Right renal cortex interstitium (tissue), 3 donors: ENCODE measurements at places on chromosomes 4 and X.
A peak's percentile ranks its signal among the peaks of the same experiment; 100 is the strongest.

DNA sequence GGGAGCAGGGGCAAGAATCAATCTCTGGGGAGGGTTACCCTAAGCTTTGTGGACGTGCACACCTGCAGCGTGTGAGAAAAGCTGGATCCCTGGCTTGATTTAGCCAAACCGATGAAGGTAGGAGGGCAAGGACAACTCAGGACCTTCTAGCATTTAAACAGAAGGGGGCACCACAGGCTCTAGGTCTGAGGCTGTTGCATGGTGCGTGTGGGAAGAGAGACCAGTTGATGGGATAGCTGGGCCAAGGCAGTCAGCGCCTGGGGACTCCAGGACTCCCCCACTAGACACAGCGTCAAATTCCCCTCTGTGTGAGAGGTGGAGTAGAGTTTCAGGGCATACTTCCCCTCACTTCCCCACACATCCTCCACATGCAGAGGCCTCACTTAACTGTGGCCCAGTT is 4.3 kb downstream of the GABRQ start:
- DNase-seq: no peak

GRCh38 chr4:89373394-89373793 is 65.8 kb upstream of the GPRIN3 start:
- no peak for DNase-seq

DNA sequence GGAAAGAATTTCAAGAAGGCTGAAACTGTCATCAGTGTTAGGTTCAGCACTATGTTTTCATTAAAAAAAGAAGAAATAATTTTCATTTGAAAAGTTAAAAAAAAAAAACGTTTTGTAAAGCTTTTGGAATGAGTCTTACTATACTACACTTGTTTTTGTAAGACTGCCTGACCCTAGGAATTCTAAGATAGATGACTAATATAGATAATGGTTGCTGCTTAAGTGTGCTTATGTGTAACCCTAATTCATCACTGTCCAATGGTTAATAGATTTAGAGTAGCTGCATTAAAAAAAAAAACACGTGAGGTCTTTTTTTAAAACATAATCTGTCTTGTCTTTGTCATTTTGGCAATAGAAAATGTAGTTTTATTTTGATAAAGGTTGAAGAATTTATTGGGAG is 323.2 kb downstream of the IL1RAPL1 start:
- no peak for DNase-seq

DNA sequence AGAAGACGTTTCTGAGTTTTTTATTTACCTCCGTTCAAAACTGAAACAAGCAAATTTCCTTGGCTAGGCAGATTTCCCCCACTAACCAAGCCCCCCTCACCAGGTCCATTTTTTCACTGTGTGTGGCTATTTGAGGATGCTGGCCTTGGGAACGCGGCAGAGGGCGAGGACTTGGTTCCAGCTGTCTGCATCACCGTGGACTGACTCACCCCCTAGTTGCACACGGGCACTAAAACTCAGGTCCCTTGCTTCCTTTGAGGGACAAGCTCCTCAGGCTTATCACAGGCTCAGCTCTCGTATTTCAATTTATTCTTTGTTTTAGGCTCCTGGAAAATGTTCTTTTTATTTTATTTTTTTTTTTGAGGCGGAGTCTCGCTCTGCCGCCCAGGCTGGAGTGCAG is 8.4 kb upstream of the MTNR1A start:
- DNase-seq: no peak

GRCh38 chr4:153044036-153044435 is 107.9 kb downstream of the FHDC1 start:
- DNase-seq: no peak

- DNase-seq: no peak
Measured at GRCh38 chr4:163243297-163243981, 76.7 kb upstream of the NAF1 start.

DNA sequence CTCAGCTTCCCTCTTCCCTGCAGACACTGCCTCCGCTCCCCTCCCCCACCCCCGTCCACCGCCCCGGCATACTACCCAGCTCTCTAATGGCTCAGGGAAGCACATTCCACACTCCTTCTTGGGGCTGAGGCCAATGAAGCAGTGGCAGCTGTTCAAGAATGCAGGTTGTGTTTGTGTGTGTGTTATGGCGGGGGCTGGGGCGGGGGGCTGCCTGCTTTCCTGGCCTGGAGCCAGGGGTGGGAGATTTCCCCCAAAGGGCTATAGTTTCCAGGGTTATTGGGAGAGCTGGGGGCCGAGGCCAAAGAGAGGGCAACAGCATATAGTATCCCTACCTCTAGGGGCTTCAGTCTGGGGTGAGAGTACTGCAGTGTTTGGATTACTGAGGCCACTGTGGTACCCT is 149.4 kb downstream of the EFNB1 start:
- DNase-seq: no peak

DNA sequence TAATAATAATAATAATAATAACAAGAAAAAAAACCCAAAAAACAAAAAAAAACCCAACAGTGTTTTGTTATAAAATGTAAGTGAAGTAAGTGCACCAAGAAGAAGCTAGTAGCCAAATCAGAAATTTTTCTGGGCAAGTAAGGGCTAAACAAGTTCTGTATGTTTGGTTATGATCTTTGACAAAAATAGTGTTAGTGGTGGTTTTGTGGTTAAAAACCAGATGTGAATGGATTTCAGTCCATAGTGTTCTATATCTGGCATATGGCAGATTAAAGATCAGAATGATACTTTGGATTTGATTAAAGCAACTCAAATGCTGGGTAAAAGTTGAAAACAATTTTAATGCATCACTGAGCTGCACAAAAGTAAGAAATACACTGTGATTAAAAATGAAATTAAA is 116.5 kb upstream of the NDST4 start:
- no peak for DNase-seq

DNA sequence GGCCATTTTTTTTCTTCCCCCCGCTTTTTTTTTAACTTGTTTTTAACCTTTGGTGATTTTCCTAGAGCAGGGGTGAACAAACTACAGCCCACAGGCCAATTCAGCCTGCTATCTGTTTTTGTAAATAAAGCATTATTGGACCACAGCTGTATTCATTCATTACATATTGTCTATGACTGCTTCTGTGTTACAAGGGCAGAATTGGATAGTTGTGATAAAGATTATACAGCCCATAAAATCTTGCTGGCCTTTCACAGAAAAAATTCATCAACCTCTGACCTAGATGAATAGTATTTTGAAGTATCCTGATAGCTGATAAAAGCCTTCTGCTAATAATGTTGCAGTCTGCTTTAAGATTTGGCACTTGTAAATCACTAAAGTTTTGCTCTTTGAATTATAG is 63.4 kb downstream of the SMAD1 start:
- DNase-seq: no peak

DNA sequence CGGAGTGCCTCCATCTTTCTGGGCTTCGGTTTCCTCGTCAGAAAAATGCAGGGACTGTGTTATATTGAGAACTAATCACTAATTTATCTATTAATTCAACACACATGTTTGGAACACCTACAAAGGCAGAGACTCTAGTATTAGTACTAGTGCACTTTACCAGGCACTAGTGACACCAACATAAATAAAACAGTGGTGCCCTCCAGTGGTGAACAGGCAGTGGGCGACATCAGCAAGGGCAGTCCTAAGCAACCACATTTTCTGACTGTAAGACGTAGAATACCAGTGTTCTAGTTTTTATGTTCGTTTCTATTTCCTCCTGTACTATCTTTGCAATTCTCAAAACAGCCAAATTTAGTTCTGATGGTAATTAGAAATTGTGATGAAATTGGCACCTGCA is 69.1 kb upstream of the UCP1 start:
- no peak for DNase-seq

DNA sequence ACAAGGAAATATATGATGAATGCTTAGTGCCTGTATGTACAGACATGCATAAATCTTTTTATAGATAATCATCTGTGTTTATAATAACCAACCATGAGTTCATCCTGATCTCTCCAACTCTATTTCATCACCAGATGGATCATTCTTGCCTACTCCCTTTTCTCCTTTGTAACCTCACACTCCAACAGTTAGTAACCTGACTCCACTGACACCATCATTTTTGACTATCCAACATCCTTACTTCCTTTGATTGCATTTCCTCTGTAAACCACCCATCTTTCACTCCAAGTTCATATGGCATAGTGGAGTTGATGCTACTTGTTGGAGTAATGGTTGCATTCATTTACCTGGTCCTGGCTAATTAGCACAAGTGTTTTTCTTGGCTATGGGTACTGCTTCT is 170.6 kb downstream of the ZNF330 start:
- DNase-seq: no peak

DNA sequence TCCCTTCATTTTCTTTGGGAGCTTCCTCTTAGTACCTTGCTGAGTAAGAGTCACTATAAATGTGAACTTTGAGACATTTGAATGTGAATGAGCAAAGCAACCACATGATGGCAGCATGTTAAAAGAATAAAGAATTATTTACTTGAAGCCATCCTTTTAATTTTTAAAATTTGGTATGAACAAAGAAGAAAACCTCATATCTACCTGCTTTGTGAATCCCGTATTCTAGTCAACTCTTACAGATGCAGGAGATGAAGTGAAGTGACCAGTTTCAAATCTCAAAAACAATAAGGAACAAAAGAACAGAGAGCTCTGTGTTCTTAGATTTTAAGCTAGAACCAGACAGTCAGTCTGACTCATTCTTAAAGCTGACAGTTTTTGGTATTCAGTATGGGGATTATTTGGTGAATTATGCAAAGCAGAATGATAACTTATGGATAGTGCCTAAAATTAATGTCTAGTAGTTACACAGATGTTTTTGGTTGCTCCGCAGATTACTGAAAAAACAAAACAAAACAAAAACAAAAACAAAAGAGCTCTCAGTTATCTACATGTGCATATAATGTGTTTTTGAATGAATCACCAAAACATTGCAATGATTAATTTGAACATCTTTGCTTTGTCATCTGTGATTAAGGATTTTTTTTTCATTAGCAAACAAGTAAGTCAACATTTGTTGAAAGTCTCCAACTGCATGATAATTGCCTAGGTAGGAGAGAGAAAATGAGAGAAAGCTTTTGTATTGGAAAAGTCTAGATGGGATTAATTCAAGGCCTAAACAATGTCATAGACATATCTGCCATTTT is 48.2 kb upstream of the H2AZ1 start:
- no peak for DNase-seq

DNA sequence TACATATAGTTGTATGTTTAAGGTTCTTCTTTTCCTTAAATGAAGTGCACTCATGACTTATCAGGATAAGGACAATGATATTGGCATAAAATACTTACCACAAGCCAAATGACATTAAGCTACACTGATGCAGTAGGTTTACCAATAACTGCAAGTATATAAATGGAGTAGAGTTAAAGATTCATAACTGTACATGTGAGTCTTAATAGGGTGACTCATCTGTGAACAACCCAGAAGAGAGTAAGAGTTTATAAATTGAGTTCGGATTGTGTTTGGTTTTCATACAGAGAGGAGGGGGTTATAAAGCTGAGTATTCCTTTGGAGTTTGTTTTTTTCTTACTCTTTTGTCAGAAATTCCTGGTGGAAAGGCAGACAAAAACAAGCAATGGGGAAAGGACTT is 144.8 kb downstream of the TLL1 start:
- DNase-seq: no peak

DNA sequence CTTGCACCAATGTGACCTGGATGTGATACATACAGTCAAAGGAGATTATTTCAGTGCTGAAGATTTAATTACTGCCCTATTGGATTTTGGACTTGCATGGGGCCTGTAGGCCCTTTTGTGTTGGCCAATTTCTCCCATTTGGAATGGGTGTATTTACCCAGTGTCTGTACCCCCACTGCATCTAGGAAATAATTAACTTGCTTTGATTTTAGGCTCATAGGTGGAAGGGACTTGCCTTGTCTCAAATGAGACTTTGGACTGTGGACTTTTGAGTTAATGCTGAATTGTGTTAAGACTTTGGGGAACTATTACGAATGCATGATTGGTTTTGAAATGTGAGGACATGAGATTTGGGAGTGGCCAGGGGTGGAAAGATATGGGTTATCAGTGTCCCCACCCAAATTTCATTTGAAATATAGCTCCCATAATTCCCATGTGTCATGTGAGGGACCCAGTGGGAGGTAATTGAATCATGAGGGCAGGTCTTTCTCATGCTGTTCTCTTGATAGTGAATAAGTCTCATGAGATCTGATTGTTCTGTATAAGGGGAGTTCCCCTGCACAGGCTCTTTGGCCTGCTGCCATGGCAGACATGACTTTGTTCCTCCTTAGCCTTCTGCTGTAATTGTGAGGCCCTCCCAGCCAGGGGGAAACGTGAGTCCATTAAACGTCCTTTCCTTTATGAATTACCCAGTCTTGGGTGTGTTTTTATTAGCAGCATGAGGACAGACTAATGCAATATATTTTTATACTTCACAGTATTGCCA is 362.2 kb upstream of the SPANXN4 start:
- DNase-seq: no peak

- DNase-seq: no peak
Measured at GRCh38 chrX:129744861-129745321, 6.1 kb downstream of the XPNPEP2 start.

GRCh38 chr4:186472948-186473347 is 82.4 kb downstream of the MTNR1A start:
- peak; percentile 10 for DNase-seq

- no peak for DNase-seq
Measured at GRCh38 chrX:130212371-130212770, 40.6 kb downstream of the RAB33A start.

DNA sequence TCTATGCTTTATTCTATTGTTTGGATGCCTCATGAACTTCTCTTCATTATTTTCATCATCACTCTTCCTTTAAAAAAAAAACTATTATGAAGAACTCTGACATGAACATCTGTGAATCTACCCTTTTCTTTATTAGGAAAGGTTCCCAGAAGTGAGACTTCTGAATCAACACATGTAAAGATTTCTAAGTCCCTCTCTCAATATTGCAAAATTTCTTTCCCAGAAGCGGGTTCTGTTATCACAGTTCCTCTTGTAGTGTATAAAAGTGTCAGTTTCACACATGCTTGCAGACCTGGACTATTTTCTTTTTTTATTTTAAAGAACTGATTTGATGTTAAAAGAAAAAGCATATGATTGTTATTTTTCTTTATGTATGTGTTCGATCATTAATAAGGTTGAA is 330.8 kb upstream of the KLF3 start:
- DNase-seq: no peak

- DNase-seq: no peak
Measured at GRCh38 chr4:137901114-137901513, 341.0 kb downstream of the SLC7A11 start.

DNA sequence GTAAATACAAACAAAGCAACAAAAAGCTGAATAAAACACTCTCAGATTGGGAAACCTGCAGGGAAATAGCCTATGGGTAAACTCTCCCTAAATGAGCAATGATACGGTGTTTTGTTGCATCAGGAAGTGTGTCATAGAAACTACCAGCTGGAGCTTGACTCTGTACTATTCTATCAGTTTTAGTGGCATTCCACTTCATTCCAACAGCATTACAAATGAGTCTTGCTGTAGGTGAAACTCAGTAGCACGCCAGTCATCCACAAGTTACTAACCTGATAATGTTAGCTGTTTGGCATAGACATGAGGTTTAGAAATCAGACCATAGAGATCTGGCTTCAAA is 24.9 kb downstream of the FGFBP1 start:
- no peak for DNase-seq

GRCh38 chr4:96483308-96484030 is 643.6 kb downstream of the PDHA2 start:
- DNase-seq: no peak

- no peak for DNase-seq
Measured at GRCh38 chr4:153684182-153684970, at the start of gene TLR2. TSS of gene TLR2 (plus strand) at chr4:153684280. CDS start at chr4:153702908, 18,628 bp downstream.
